ENCODE measurements at places on chromosomes 11 and 22.

DNA sequence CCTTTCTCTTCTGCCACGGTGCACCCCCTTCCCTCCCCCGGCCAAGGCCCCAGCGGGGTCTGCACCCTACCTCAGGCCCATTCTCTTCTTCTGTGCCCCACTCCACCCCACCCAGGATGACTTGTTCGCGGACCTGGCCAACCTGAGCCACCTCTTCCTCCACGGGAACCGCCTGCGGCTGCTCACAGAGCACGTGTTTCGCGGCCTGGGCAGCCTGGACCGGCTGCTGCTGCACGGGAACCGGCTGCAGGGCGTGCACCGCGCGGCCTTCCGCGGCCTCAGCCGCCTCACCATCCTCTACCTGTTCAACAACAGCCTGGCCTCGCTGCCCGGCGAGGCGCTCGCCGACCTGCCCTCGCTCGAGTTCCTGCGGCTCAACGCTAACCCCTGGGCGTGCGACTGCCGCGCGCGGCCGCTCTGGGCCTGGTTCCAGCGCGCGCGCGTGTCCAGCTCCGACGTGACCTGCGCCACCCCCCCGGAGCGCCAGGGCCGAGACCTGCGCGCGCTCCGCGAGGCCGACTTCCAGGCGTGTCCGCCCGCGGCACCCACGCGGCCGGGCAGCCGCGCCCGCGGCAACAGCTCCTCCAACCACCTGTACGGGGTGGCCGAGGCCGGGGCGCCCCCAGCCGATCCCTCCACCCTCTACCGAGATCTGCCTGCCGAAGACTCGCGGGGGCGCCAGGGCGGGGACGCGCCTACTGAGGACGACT is 15.9 kb downstream of the RTN4RL2 start:
- no peak for DNase-seq

DNA sequence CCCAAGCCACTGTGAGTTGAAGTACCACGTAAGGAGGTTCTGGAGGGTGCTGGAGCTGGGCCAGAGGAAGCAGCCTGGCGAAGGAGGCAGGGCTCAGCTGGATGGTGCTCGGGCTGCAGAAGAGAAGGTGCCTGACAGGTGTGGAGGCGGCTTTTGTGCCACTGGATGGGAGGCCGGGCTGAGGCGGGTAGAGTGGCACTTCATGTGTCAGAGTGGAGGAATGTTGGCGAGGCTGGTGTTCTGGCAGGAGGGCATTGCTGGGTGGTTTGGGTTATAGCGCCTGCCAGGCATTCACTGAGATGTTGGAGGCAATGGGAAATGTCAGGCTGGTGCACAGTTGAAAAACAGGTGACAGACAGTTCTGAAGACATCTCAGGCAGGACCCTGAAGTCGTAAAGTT is 24.2 kb downstream of the UBE2L3 start:
- DNase-seq = no peak

DNA sequence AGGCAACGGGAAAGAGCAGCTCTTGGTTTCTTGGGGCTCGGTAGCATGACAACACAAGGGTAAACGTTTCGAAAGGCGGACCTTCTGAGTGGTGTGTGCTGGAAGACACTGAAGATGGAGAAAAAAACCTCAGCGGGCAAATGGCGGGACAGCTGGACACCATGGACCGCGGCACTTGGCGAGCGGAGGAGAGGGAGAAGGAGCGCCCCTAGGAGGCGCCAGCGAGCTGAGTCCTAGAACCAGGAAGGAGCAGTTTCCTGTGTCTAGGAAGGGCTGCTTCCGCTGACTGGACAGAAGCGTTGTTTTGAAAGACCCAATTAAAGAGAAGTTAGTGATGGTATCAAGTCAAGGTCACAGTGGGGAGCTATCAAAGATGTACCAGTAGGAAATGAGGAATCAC is 44.0 kb upstream of the OPCML start:
- no peak for DNase-seq

- no peak for DNase-seq
Measured at GRCh38 chr11:32233276-32233675, 142.4 kb downstream of the RCN1 start.

GRCh38 chr11:73359930-73360742 is 16.1 kb upstream of the RELT start:
- DNase-seq = peak; percentile 25

DNA sequence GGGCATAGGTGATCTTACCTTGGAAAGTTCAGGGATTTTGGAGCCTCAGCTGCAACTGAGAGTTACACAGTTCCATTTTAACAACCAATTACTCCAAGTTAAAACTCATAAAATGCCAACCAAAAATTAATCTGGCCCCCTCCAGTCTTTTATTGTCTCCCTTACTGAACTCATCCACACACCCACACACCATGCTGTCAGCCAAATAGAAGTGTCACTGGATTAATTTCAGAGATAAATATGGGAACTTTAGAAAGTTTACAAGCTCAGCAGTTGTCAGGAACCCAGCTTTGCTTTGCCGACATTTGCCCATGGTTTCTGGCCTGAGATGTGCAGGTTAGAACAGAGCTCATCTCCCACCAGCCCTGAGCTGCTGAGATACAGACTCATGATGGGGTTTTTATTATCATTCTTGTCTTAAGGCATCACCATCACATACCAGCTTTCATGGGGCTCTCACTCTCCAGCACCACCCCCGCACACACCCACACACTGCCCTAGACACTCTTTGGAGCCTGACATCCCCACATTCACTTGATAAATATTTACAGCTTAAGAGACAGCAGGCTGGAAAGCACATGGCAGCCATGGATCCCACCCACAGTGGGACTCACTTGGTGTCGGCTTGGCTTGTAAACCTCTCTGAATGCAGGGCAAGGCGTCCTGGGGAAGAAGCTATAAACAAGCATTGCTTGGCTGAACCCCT is 23.7 kb upstream of the CTR9 start:
- no peak for DNase-seq

DNA sequence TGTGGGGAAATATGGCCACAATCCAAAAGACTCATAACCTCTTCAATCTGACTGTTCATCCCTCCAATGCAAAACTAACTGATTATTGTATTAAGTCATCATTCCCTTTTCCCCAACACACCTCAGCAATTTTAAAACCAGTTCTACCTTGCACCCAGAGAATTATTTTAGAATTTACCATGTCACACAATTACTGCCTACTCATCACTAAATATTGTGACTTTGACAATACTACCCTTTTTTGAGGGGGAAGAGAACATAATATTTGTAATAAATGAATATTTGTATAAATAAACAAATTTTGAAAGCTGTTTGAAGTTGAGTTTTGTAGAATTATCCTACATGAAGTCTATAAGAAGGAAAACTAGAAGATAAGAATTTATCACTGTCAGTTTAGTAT is 28.2 kb upstream of the CALCB start:
- no peak for DNase-seq

GRCh38 chr11:1139441-1140083 is 18.2 kb upstream of the MUC5AC start:
- no peak for DNase-seq

- peak; percentile 70 for DNase-seq
Measured at GRCh38 chr22:24465566-24465965, 29.6 kb upstream of the UPB1 start.

GRCh38 chr22:46179748-46180147 is 29.4 kb downstream of the PPARA start:
- no peak for DNase-seq

GRCh38 chr22:28222976-28223745 is 304.1 kb upstream of the PITPNB start:
- DNase-seq = no peak

GRCh38 chr11:7050191-7050590 is 29.9 kb downstream of the NLRP14 start:
- no peak for DNase-seq

DNA sequence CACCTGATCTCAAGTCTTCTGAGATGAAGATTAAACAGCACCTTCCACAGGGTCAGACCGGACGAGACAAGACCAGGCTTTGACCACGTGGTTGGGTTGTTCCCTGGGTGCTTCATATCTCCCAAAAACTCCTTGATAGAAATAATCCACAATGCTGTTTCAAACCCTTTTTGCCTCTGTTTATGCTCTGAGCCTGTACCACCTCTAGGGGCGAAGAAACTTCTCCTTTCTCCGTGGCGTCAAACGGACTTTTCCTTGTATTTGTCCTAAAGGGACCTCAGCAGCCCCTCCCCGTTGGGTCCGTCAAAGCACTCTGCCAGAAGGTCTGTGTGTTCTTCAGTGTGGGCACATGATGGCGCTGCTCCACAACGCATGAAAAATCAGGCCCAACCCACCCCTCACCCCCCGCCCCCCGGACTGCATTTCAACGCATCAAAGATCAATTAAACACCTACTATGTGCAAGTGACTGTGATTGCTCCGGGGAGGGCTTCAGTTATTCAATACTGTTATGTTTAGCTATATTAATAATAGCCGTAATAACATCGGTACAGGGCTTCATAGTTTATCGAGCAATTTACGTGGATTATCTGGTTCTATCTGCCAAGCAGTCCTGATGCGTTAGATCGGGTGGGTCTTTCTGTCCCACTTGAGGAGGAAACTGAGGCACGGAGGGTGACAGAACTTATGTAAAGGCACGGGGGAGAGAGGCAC is 17.3 kb upstream of the EIF3D start:
- peak; percentile 85 for DNase-seq

- no peak for DNase-seq
Measured at GRCh38 chr11:75262436-75262835, 21.9 kb downstream of the TPBGL start.

DNA sequence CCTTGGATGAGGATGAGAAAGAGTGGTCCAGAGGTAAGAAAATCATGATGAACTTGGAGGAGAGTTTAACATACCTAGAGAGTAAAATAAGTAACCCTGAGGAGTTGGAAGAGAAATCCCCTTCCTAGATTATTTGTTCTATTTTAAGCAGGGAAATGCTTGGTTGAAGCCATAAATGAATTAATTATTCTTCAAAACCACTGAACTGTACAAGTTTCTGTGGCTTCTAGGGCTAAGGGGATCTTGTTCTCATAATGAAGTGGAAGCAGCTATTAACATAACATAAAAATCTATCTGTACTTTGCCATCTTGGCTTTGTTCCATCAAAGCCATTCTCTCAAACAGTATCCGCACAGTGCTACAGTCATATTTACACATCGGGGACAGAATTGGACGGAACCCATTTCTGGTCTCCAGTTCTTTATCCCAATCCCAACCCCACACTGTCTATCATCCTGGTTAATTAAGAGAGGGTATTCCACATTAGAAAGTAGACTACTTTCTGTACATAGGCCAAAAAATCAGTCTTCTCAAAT is 14.5 kb upstream of the ARHGAP42 start:
- no peak for DNase-seq

- DNase-seq = no peak
Measured at GRCh38 chr11:120612513-120613263, 101.1 kb downstream of the GRIK4 start.

DNA sequence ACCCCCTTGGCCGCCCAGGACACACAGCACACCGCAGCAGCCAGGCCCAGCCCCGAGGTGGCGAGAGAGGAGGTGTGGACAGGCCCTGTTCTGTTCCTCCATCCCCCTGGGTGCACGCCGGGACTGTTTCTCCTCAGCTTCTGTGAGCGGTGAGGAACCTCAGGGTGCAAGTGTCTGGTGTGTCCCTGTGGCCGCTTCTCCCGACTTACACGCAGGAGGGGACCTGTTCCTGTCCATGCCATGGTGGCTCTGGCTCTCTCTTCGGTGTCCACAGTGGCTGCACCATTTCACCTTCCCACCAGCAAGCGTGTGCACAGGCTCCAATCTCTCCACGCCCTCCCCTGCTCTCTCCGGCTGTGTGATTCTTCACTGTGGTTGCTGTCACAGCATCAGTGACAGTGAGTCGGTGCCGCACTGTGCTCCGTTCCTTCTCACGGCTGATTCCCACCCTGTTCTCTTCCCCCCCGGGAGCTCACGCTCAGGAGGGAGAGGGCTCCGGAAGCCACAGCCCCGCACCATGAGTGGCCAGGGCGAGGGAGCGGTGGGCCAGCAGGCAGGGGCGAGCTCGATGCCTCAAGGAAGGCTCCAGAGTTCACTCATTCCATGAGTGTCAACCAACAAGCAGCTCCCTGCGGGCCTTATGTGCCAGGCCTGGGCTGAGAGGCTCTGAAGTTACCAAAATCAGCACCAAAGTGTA is 18.6 kb upstream of the WNT7B start:
- DNase-seq = no peak

GRCh38 chr11:132576706-132577105 is 955.6 kb downstream of the OPCML start:
- DNase-seq = peak; percentile 68

GRCh38 chr11:70666311-70666710 is 268.0 kb downstream of the CTTN start:
- no peak for DNase-seq

DNA sequence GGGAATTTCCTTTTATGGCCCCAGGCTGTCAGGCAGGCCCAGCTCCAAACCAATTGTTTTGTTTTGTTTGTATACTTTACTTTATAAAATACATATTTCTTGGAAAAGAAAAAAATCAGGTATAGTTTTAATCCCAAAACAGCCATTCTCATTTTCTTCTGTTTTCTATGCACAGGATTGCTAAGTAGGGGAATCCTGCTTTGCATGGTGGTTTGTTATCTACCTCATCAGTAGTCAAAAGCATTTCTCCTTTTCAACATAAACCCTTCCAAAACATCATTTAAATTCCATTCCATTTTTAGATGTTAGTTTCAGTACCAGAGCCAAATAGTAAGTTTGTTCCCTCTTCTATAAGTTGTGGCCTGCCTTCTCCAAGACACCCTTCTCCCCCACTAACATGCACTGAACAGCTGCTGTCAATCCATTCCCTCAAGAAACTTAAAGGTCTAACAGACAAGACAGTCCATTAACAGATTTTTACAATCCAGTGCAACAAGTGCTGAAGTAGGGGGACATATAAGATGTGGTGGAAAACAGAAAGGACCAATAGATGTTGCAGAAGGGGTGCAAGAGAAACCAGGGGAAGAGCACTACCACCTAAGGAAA is 3.7 kb downstream of the ILK start:
- no peak for DNase-seq

DNA sequence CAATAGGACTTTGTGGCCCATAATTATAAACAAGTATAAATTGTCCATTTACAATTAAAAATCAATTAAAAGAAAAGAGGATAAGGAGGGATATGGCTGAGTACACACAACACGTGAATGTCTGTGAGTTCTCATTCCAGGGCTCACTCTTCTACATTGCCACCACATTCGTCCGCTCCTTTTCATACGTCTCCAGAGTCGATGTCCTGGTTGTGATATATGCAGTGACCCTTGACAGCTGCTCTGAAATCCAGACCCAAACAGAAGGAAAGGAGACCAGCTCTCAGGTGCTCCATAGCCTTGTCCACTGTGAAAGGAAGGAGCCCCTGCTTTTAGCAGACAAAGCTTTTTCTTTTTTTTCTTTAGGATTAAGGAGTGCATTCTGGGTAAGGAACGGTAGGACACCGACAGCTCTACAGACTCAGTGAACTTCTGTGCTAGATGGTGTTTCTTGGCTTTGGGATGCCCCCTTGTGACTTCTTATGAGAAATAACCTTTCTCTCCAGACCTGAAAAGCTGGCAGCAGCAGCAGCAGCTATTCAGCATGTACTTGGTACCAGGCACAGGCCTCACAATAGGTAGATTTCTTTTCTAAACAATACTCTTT is 19.7 kb upstream of the DNAJB13 start:
- peak; percentile 35 for DNase-seq

GRCh38 chr11:95571718-95572260 is 217.8 kb downstream of the FAM76B start:
- no peak for DNase-seq

GRCh38 chr11:71463331-71464211 is 10.6 kb downstream of the NADSYN1 start:
- DNase-seq = no peak
